ENCODE measurements at places on chromosomes 11 and 22.

GRCh38 chr11:112564228-112564955 is 303.7 kb upstream of the PLET1 start:
- DNase-seq, result peak; percentile 79

GRCh38 chr22:30649430-30650007 is 13.9 kb downstream of the SLC35E4 start:
- DNase-seq, result no peak

DNA sequence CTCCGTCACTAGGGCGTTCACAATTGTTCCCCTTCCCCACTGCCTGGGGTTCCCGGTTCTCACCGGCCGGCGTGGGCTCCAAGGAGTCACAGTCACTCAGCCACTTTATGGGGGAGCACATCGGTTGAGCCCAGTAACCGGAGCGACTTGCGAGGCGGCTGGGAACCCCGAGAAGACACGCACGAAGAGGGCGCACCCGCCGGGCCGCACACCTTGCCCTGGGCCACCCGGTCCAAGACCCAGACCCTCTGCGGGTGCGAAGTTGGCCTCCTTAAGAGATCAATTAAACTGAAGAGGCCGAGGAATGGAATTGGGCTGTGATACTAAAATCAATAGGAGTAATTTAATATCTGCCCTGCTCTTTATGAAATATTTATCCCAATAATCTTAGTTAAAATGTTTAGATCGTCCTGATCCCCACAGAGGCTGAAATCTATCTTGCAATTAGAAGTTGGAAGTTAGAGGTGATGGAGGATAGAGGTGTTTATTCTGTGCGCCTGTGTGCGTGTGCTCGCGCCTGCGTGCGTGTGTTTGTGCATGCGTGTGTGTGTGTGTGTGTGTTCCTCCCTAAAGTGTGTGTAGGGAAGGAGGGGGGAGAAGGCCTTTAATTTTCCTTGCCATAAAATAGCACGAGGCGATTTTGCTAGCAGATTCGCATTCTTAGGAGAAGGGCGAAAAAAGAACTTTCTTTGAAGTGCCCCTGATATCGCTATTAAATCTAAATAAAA is 954 bp upstream of the MN1 start:
- DNase-seq, result no peak

DNA sequence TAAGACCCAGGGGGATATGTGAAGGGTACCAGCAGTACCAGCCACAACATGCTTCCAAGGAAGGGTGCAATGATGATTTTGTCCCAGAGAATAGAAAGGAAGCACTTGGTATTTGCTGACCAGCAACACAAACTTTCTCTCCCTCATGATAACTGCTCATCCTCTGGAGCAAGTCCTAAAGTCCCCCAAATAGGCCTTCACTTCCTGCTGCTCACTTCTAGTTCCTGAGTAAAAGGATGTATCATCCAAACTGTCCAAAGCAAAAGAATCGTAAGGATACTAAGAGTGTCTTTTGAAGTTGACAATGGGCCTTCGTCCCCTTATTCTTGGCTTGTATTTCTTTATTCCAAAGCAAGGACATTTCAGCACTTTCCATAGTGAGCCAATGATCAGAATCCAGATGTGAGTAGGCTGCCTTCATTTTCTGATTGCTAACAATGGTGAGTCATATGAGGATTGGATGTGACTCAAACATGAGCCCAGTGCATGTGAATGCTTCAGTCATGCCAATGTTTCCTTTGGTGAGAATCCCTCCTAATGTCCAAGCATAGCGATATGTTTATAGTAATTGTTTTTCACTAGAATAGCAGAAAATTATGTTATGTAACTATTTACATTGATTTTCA is 243.4 kb upstream of the POU2AF2 start:
- peak; percentile 76 for DNase-seq

- no peak for DNase-seq
Observed at GRCh38 chr11:31030138-31030792, 339.3 kb downstream of the DCDC1 start.
